ENCODE measurements at places on chromosomes 12 and 14. TPM values are rescaled to one million over a fixed set of nuclear protein-coding genes. Genes with fewer than 3 reads are reported as not detected.

The PALS1 gene
- 45.7 TPM for total RNA-seq

The CLEC4C gene
- total RNA-seq = not detected

The RERG gene
- total RNA-seq = not detected

The GYS2 gene
- total RNA-seq = not detected

The ALDH1L2 gene
- total RNA-seq = 0.27 TPM

The TXNDC16 gene
- 12.1 TPM for total RNA-seq

The CMKLR1 gene
- total RNA-seq = not detected

The ADCY6 gene
- total RNA-seq = 7.1 TPM

The ARHGEF40 gene
- 12.0 TPM for total RNA-seq

The KRT72 gene
- not detected for total RNA-seq

The BDKRB1 gene
- total RNA-seq = 1.7 TPM

The MCRS1 gene
- 58.1 TPM for total RNA-seq

The GZMB gene
- not detected for total RNA-seq

The MANSC4 gene
- not detected for total RNA-seq

The CAPZA3 gene
- total RNA-seq = not detected

The LRIG3 gene
- 25.9 TPM for total RNA-seq

The FOXG1 gene
- 16.7 TPM for total RNA-seq

The PARP2 gene
- total RNA-seq = 25.4 TPM

The TEX22 gene
- 0.07 TPM for total RNA-seq

The RNASE3 gene
- total RNA-seq = not detected

The KRT85 gene
- total RNA-seq = not detected

The TPH2 gene
- not detected for total RNA-seq

The FOXN4 gene
- not detected for total RNA-seq

The KRT82 gene
- total RNA-seq = not detected

The CMA1 gene
- total RNA-seq = not detected

The GLS2 gene
- 0.32 TPM for total RNA-seq

The PLEKHG7 gene
- not detected for total RNA-seq

The GPR162 gene
- total RNA-seq = 2.1 TPM

The AMN gene
- total RNA-seq = not detected

The CIT gene
- total RNA-seq = 13.5 TPM

The ARHGDIB gene
- 14.9 TPM for total RNA-seq

The NELL2 gene
- 0.25 TPM for total RNA-seq

The ANKRD33 gene
- not detected for total RNA-seq

The RPL36AL gene
- total RNA-seq = 363 TPM

The CDH24 gene
- total RNA-seq = 7.5 TPM

The DIO3 gene
- not detected for total RNA-seq

The B4GALNT3 gene
- total RNA-seq = 1.8 TPM

The PARP11 gene
- 3.1 TPM for total RNA-seq

The TCHP gene
- 13.8 TPM for total RNA-seq

The ASB2 gene
- not detected for total RNA-seq

The STXBP6 gene
- total RNA-seq = not detected

The MSI1 gene
- not detected for total RNA-seq

The SCN8A gene
- total RNA-seq = 6.4 TPM

The RNASE7 gene
- not detected for total RNA-seq

The TMEM30B gene
- total RNA-seq = not detected

The TAS2R30 gene
- not detected for total RNA-seq

The MAP1LC3B2 gene
- total RNA-seq = not detected

The POTEG gene
- not detected for total RNA-seq

The TUBA1B gene
- total RNA-seq = 4,068 TPM

The KLRC1 gene
- not detected for total RNA-seq

The SSPN gene
- total RNA-seq = 4.1 TPM

The KSR2 gene
- 0.20 TPM for total RNA-seq

The BAZ2A gene
- total RNA-seq = 24.0 TPM

The SLC39A2 gene
- total RNA-seq = 1.2 TPM

The NRXN3 gene
- total RNA-seq = 1.1 TPM
